SJCRH30 (cell line): ENCODE measurements at places on chromosomes 13 and 19.

- no peak for DNase-seq
Observed at GRCh38 chr13:111917901-111918300, 149.0 kb upstream of the SOX1 start.

GRCh38 chr13:44905556-44905955 lies 83.7 kb downstream of the NUFIP1 start:
- no peak for DNase-seq

- DNase-seq, result no peak
Observed at GRCh38 chr13:44237276-44237767, 136.3 kb upstream of the SERP2 start.

GRCh38 chr19:50414864-50415660 lies 3.7 kb upstream of the SPIB start:
- DNase-seq, result no peak

GRCh38 chr13:38826182-38826813 lies 139.4 kb downstream of the FREM2 start:
- DNase-seq, result peak; percentile 19
